ENCODE measurements at places on chromosomes 5 and 9.
A peak's percentile ranks its signal among the peaks of the same experiment; 100 is the strongest.

- DNase-seq, result peak; percentile 56
Measured at GRCh38 chr5:144484124-144484897, 313.6 kb downstream of the KCTD16 start.

GRCh38 chr9:132049900-132050299, 29.8 kb downstream of the MED27 start:
- no peak for DNase-seq

- DNase-seq, result no peak
Measured at GRCh38 chr5:165187815-165188214, 1682.4 kb downstream of the MAT2B start.

GRCh38 chr9:10041726-10042229, 571.0 kb downstream of the PTPRD start:
- no peak for DNase-seq

GRCh38 chr5:77719666-77720363, 56.3 kb downstream of the TBCA start:
- DNase-seq, result no peak

GRCh38 chr5:173338380-173339015, 10.3 kb upstream of the STC2 start:
- no peak for DNase-seq

- DNase-seq, result no peak
Measured at GRCh38 chr9:132494857-132495256, 84.8 kb downstream of the CFAP77 start.

DNA sequence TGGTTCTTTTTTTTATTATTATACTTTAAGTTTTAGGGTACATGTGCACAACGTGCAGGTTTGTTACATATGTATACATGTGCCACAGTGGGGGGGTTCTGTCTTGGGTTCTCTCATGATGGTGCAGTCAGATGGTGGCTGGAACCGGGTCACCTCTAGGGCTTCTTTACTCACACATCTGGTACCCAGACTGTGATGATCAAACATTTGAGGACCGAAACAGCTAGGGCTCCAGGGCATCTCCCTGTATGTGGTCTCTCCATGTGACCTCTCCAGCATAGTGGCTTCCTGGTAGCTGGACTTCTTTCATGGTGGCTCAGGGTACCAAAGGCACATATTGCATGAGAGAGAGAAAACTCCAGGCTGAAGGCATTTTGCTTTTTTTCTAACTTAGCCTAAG, 9.8 kb upstream of the CRHBP start:
- no peak for DNase-seq

GRCh38 chr9:104795857-104796256, 31.9 kb downstream of the NIPSNAP3B start:
- DNase-seq, result no peak

DNA sequence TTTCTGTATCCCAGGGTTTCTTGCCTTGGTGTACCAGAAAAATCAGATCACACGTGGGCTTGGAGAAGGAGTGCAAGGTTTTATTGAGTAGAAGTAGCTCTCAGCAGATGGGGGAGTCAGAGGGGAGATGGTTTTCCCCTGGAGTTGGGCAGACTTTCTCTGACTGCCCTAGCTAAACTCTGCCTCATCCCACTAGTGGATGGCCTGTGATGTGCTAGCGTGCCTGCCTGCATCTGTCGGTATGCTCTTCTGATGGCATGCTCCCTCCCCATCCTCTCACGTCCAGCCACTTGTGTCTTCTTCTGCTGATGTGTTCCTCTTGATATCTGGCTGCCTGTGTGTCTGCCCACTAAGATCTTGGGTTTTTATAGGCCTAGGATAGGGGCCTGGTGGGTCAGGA, 616.1 kb upstream of the RGMB start:
- DNase-seq, result no peak

- no peak for DNase-seq
Measured at GRCh38 chr5:150559088-150559487, 51.2 kb downstream of the NDST1 start.

DNA sequence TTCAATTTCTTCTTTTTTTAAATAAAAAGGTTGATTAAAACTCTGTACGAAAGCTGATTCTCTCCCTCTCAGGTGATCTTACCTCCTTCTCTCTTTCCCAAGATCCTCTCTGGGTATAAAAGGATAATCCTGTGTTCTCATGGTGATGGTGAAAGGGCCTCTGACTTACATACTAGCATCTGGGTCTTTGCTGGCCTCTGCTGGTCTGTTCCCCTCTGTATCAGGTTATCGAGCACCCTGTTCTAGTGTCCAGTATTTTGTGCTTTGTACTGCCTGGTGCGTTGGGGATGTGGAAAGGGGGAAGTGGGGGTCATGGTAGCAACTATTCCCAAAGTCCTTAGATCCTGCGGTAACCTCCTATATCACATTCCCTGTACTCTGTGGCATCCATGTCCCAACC, 328.9 kb downstream of the NR2F1-AS1 start:
- no peak for DNase-seq

DNA sequence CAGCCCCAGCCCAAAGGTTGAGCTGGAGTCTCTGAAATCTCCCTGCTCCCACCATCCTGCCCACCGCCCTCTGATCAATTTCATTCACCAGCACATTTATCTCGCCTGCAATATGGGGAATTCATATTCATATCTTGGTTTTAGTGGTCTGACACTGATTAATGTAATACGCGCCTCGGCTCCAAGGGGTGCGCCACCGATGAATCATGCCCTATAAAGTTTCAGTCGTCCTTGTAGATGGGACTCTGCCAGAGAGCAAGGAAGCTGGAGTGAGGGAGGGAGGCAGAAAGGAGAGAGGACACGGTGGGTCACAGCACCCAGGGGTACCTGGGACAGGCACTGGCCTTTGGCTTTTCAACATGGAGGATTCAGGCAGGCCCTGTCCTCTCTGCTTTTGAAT, 8.9 kb downstream of the IRX1 start:
- DNase-seq, result peak; percentile 72

GRCh38 chr9:87613265-87614111, 112.4 kb upstream of the CTSL start:
- no peak for DNase-seq

DNA sequence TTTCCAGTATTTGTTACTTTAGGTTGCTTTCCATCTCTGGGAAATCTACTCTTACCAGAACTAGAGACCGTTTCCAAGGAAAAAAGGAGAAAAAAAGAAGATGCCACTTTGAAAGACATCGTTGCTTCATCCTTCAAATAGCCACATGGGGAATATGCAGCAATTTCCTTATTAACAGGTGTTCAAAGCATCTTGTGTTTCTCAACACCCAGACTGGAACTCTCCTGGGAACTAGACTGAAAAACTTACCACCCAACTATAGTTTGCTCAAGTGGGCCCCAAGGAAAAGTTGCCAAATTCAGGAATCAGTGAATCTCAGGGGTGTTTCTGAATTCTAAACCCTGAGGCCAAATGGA, 80.0 kb upstream of the JAK2 start:
- DNase-seq, result no peak

GRCh38 chr5:160520609-160521391, 99.1 kb downstream of the PTTG1 start:
- no peak for DNase-seq

GRCh38 chr5:5572010-5572865, 149.8 kb downstream of the ICE1 start:
- peak; percentile 25 for DNase-seq

DNA sequence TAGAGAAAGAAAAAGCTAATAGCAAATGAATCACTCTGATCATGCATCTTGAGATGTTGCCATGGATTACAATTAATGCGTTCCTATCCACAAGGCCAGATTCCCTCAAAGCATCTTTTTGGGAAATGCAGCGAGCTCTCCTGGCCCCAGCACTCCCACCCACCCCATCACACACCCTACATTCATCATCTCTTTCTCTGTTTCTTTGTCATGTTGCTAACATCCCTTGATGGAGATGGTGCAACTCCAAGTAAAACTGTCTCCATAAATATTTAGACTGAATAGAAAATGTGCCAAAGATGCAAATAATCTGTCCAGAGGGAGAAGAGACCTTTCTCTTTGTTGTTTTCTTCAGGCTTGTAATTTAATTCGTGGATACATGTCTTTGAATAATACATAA, 30.8 kb upstream of the TNC start:
- no peak for DNase-seq

DNA sequence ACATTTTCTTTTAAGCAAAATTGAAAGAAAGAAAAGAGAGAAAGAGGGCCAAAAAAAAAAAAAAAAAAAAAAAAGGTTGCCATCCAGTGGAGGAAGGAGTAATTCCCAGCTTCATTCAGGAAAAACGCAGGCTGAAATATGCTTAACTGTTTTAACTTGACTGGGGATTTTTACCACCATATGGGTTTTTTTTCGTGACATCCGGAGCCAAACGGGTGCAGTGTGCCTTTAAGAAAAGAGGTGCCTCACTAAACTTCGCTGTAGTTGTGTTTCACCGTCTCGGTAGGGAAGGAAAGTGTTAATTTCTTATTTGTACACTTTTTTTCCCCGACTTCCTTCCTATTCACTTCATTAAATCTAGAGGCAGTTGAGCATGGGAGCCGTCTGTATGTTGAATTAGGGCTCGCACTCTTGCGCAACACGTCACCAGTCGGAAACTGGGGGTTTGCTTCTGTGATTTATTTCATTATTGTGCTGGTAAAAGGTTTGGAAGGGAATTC, 143.0 kb downstream of the SMARCA2 start:
- peak; percentile 39 for DNase-seq

- no peak for DNase-seq
Measured at GRCh38 chr9:90000925-90001324, 396.1 kb downstream of the GADD45G start.

DNA sequence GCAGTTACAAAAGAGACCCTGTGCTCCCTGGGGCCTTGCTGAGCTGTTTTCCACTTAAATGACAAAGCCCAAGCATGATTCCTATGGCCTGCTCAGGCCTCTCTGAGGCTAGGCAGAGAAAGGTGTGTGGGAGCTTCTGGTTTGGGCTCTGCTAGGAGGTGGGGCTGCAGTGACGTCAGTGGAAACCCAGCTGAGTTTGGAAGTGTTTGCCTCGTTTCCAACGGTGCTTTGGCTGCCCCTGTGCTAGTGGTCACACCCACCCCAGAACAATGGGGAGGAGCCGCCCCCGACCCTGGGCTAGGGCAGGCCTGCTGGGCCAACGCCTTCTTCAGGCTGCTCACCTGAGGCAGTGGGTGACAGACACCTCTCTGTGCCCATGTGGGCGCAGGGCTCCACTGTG, 10.4 kb downstream of the ANGPTL2 start:
- DNase-seq, result peak; percentile 21

DNA sequence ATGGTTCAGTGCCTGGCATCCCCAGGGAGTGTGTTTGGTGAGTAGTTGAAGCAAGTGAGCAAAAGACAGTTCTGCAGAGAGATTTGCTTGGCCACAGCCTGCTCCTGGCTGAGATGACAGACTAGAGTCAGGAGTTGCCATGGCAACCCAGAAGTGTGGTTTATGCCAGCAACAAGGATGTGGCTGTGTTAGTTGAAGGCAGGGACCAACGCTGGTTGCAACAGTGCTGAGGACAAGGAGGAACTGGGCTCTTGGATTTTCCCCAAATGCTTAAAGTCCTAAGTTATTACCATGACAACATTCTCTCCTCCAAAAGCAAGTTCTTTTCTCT, 2.7 kb downstream of the NXNL2 start:
- peak; percentile 83 for DNase-seq

- peak; percentile 44 for DNase-seq
Measured at GRCh38 chr9:34513567-34514214, 9.1 kb downstream of the ENHO start.

GRCh38 chr5:136811551-136811950, 446.2 kb upstream of the TRPC7 start:
- DNase-seq, result peak; percentile 80

GRCh38 chr5:177539411-177539810, 15.0 kb downstream of the FAM193B start:
- DNase-seq, result peak; percentile 89

DNA sequence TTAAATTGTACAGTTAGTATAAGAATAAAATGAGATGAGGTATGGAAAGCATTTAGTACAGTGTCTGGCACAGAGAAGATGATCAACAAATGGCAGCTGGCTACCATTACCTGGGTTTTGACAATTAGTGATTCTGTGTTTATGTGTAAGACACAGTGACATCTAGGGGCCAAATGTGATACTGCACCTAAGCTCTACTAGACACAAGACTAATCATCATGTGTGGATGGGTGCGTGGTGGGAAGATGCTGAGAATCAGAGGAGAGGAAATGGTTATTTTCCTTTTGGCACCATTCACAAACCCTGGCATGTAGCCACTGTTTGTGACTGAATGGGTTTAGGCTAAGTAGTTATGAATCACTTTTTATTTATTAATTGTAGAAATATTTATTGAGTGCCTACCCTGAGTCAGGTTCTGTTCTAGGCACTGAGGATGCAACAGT, 109.8 kb upstream of the TBC1D2 start:
- DNase-seq, result peak; percentile 10

DNA sequence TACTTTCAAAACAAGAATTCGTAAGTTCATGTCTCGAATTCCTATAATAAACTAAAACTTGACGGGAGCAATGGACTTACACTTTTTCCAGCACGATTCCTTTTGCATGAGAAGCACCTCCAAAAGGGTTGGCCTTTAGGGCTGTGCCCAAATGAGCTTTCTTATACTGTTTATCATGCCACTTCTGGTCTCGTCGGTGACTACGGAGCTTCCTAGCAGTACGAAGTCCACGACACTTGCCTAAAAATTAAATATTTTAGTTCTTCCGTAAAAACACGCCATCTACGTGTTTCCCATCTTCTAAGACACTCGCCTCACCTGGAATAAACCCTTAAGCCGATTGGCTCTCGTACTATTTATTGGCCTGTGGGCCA, 554 bp downstream of the RPS23 start:
- DNase-seq, result no peak

- DNase-seq, result no peak
Measured at GRCh38 chr5:6256901-6257300, 121.4 kb downstream of the MED10 start.

Data from AG20443 (cell line).